ENCODE measurements at places on chromosomes 5 and 9. TPM values are rescaled to one million over a fixed set of nuclear protein-coding genes. Genes with fewer than 3 reads are reported as not detected.
A peak's percentile ranks its signal among the peaks of the same experiment; 100 is the strongest.

The GABRA1 gene
- not detected for total RNA-seq

The OR13J1 gene
- not detected for total RNA-seq

The CERCAM gene
- total RNA-seq = 4.1 TPM

The PCAT7 gene
- not detected for total RNA-seq

The IL5 gene
- not detected for total RNA-seq

The SH3RF2 gene
- 29.6 TPM for total RNA-seq

GRCh38 chr5:97111616-97112015 is 30.8 kb downstream of the LIX1 start:
- H3K27me3 ChIP-seq = no peaks in the 10 kb centered on the region
- H3K4me1 ChIP-seq = no peaks in the 10 kb centered on the region
- DNase-seq = no peak
- no peak overlapping the region for H3K4me3 ChIP-seq
- no peak overlapping the region for H3K27ac ChIP-seq

DNA sequence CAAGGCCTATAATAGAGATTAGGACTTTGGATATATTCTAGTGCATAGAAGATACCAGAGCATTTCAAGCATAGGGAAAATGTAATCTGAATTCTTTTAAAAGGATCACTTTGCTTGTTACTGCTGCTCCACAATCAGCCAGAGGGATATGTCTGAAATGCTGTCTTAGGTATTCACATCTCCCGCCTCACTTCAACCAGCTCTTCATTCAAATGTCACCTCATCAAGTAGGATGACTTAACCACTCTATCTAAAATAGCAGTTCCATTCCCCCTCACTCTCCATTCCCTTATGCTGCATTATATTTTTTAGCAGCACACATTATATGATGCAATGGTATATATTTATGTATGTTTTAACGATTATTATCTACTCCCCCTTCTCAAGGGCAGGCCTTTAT is 500.3 kb upstream of the GRIA1 start:
- no peaks in the 10 kb centered on the region for H3K36me3 ChIP-seq
- no peak overlapping the region for H3K27ac ChIP-seq
- no peaks in the 10 kb centered on the region for H3K27me3 ChIP-seq
- H3K4me1 ChIP-seq = peaks cover 18% of the 10 kb centered on the region

DNA sequence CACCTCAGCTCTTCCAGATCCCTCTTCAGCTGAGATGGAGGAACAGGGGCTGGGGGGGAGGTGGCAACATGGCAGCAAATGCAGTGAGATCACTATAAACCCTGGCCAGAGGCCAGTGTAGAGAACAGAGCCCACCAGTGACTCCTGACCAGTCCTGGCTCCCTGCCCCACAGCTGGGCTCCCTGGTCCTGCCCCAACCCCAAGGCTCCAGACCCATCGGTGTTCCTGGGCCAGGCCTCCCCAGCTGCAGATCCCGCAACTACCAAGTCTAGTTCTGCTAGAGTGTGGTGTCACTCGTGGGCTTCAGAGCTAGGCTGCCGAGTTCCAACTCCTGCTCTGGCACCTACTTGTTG is 16.8 kb downstream of the AKNA start:
- H3K36me3 ChIP-seq = no peaks in the 10 kb centered on the region
- peak overlapping the region; percentile 57 for H3K27ac ChIP-seq
- no peaks in the 10 kb centered on the region for H3K27me3 ChIP-seq
- DNase-seq = no peak

- H3K27me3 ChIP-seq = no peaks in the 10 kb centered on the region
- no peak for DNase-seq
- peaks cover 13% of the 10 kb centered on the region for H3K4me1 ChIP-seq
- peaks cover 37% of the 10 kb centered on the region for H3K36me3 ChIP-seq
- H3K4me3 ChIP-seq = no peak overlapping the region
These were observed 54.0 kb downstream of the CTNNA1 start for GRCh38 chr5:138807182-138807581.

GRCh38 chr9:36258996-36259533 is 817 bp upstream of the GNE start:
- peak overlapping the region; percentile 95 for H3K4me3 ChIP-seq
- H3K27me3 ChIP-seq = no peaks in the 10 kb centered on the region
- no peaks in the 10 kb centered on the region for H3K36me3 ChIP-seq
- H3K27ac ChIP-seq = peak overlapping the region; percentile 42
- H3K4me1 ChIP-seq = no peaks in the 10 kb centered on the region

GRCh38 chr5:1345876-1346626 is 1.2 kb upstream of the CLPTM1L start:
- no peaks in the 10 kb centered on the region for H3K27me3 ChIP-seq
- H3K27ac ChIP-seq = peak overlapping the region; percentile 80
- DNase-seq = no peak
- H3K4me3 ChIP-seq = peak overlapping the region; percentile 83

- H3K27me3 ChIP-seq = no peaks in the 10 kb centered on the region
- peak overlapping the region; percentile 57 for H3K27ac ChIP-seq
- H3K4me3 ChIP-seq = no peak overlapping the region
- DNase-seq = peak; percentile 32
These were observed 51.1 kb downstream of the CCNH start for GRCh38 chr5:87361536-87362213.

Measured in MCF 10A (cell line).